SW480 (cell line): ENCODE measurements at places on chromosomes 3 and 15.

- no peak for DNase-seq
Measured at GRCh38 chr3:18809640-18810305, 338.5 kb upstream of the KCNH8 start.

DNA sequence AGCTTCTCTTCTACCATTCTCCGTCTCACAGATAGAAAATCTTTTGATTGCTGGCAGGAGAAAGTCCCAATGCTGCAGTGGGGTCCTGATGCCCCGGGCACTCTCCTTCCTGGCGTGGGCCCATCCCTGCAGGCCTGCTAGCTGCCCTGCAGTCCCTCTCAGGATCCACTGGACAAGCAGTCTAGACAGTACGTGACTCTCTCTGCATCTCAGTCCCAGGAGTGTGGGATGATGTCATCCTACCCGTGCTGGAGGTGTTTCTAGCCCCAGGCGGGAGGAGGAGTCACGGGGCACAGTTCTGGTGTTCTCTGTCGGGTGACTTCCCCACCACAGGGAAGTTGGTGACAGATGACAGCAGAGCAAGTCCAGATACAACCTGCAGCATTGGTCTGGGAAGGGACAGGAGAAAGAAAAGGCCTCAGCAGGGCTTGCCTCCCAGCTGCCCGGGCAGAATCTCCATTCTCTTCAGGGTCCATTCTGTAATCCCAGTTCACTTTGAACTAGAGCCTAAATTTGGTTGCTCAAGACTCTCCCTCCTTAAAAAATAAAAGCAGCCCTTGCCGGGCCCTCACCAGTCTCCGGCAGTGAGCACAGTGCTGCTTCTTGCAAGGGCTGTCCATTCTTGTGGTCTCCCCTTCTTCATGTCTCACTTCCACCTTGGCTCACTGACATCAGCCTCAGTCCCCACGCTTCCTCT is 30.6 kb downstream of the SLC28A1 start:
- DNase-seq = peak; percentile 86

- DNase-seq = no peak
Measured at GRCh38 chr3:63981980-63982379, 41.3 kb downstream of the PSMD6 start.

GRCh38 chr3:96012939-96013338 is 801.5 kb upstream of the EPHA6 start:
- no peak for DNase-seq

- DNase-seq = no peak
Measured at GRCh38 chr3:170044795-170045244, 7.0 kb downstream of the GPR160 start.

- peak; percentile 98 for DNase-seq
Measured at GRCh38 chr3:139654637-139655365, 23.0 kb downstream of the NMNAT3 start.

DNA sequence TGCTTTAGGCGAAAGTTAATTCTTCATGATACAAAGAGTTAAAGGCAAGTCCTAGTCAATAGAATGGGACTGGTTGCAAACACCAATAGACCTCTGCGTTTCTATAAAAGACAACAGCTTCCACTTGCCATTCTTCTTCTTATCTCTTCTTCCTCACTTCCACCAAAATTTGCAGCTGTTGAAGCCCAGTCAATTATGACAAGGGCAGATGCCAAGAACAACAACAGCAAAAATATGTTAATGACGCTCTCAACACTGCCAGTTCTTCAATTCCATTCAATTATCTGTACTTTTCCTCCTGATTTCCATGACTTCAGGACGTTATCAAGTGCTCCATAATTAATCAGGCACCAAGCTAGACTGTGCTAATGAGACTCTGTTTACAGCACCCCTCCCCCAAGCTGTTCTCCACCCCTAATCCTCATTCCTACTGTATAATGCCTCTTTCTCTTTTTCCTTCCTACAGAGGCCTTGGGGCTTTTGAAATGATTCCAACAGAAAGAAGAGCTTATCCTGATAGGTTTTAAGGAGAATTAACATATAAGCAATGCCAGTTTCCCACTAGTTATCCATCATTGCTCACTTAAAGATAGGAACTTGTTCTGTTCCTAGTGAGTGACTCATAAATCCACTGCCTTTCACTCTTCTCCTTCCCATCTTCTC is 1160.5 kb downstream of the IGSF11 start:
- no peak for DNase-seq

DNA sequence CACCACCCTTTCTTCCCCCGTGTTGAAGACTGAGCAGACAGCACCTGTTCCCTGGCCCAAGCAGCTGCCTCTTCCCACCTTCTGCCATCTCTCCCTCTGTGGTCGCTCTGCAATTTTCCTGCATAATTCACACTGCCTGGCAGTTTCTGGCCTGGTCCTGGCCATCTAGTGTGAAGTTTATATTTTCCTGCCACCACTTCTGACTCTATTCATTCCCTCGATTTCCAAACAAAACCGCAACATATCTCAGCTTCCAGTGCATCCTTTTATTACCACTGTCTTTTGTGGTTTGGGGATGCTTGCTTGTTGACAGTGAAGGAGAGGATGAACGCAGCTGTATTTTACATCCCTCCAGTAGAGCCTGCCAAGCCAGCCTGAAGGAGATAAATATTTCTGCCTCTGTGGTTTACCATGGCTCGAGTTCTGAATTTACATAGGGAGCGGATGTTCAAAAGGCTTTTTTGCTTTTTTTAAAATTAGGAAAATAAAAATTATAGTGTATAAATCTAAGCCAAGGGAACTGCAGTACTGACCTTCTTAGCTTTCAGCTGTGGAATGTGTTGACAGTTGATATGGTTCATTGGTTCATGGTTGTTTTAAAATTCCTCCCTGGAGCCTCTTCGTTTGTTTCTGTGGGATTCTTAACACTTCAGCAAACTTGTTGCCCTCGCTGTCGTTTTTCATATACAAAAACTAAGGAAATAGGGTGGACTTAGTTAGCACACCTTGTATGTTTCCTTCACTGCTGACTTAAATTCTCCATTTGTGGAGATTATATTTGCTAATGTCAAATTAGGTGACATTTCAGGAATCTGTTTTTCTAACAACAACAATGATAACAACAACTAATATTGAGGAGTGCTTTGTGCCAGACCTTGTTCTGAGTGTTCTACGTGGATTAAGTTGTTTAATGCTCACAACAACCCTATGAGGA is 250.5 kb downstream of the ADAMTSL3 start:
- peak; percentile 78 for DNase-seq

- no peak for DNase-seq
Measured at GRCh38 chr3:150899141-150899540, 6.1 kb downstream of the MINDY4B start.

DNA sequence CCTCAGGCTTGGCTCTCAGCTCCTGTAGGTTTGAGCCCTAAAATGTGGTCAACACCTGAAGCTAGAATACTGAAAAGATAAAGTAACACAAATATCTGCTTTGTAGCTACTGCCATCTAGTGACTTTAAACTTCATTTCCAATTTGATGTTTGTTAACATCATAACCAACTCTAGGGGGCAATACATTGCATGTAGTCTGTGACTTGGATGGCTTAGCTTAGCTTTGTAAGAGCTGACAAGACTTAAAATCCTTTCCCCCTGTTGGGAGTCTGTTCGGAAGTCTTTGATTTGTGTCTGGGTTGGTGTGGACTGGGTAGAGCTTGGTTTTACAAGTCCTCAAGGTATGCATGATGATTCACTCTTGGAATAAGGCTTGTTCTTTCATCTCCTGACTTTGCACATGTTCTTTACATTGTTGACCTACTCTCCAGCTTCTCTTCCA is 51.7 kb downstream of the SCN11A start:
- peak; percentile 89 for DNase-seq

- DNase-seq = no peak
Measured at GRCh38 chr3:156443079-156443478, 111.8 kb downstream of the SSR3 start.

GRCh38 chr3:621714-622113 is 425.2 kb downstream of the CHL1 start:
- DNase-seq = no peak

GRCh38 chr3:136838641-136839555 is 20.0 kb downstream of the SLC35G2 start:
- DNase-seq = no peak

DNA sequence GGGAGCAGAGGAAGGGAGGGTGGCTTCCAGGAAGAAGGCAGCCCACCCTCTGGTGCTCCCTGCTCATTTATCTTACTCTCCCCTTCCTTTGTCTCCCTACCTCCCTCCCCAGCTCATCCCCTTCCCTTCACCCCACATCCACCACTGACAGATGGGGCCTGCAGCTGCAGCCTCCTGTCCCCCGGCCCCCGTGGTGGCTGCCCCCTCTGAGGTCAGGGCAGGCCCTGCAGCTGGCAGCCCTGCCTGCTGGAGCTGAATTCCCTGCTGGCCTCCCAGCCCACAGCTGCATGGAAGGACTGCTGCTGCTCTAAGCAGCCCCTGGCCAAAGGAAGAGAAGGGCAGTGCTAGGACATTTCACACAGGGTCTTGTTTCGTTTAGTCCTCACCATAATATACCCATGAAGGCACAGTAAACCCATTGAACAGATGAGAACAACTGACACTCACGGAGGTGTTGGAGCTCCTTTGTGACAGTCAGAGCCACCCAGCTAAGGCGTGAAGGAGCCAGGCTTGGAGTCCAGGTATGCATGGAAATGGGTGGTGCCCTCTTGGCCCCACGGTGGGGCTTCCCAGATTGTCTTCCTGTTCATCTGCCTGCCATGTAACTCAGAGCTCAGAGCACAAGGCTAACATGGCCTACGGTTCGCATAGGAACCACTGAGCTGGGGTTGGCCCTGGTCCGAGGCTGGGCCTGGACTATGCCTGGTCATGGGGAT is 121.7 kb upstream of the PRR20G start:
- DNase-seq = no peak

GRCh38 chr3:22858486-22858885 is 344.6 kb upstream of the UBE2E2 start:
- DNase-seq = no peak

GRCh38 chr3:120503727-120504616 is 53.2 kb upstream of the FSTL1 start:
- DNase-seq = no peak
